ENCODE measurements at places on chromosomes 1 and 21. TPM values are rescaled to one million over a fixed set of nuclear protein-coding genes. Genes with fewer than 3 reads are reported as not detected.

DNA sequence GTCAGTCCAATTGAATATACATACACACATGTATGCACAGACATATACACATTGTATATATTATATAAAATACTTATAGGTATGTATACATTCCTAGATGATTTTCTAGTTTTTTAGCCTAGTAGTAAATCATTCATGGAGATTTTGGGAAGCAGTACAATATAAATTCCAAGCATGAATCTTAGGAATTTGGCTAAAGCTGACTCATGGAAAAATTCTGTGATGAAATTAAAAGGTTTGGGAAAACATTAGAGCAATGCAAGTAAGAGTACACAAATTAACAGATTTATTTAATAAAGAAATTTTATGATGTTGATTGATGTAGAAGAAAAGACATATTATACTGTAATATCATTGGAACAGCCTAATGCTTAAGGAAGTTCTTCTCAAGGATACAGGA is 43.7 kb upstream of the PTGFR start:
- H3K4me1 ChIP-seq = no peaks in the 10 kb centered on the region
- no peaks in the 10 kb centered on the region for H3K36me3 ChIP-seq
- H3K27me3 ChIP-seq = no peaks in the 10 kb centered on the region
- no peak for DNase-seq

- H3K36me3 ChIP-seq = peaks cover 27% of the 10 kb centered on the region
- no peaks in the 10 kb centered on the region for H3K27me3 ChIP-seq
- H3K27ac ChIP-seq = no peak overlapping the region
- no peaks in the 10 kb centered on the region for H3K4me1 ChIP-seq
- H3K4me3 ChIP-seq = no peak overlapping the region
These were observed 8.3 kb downstream of the WARS2 start for GRCh38 chr1:119132179-119132578.

The GJA5 gene
- not detected for total RNA-seq

GRCh38 chr1:2301607-2302291 is 73.6 kb downstream of the SKI start:
- peak; percentile 52 for DNase-seq
- peak overlapping the region; percentile 81 for H3K4me3 ChIP-seq
- H3K4me1 ChIP-seq = peaks cover 49% of the 10 kb centered on the region
- peak overlapping the region; percentile 99 for H3K27ac ChIP-seq
- H3K27me3 ChIP-seq = no peaks in the 10 kb centered on the region

- H3K27ac ChIP-seq = no peak overlapping the region
- H3K36me3 ChIP-seq = no peaks in the 10 kb centered on the region
- peaks cover 2% of the 10 kb centered on the region for H3K27me3 ChIP-seq
- no peak overlapping the region for H3K4me3 ChIP-seq
- no peaks in the 10 kb centered on the region for H3K4me1 ChIP-seq
These were observed 522.7 kb downstream of the PLPP3 start for GRCh38 chr1:56056438-56057287.

GRCh38 chr1:66757722-66758240 is 5.5 kb downstream of the DYNLT5 start:
- DNase-seq = no peak
- peaks cover 16% of the 10 kb centered on the region for H3K27me3 ChIP-seq
- H3K27ac ChIP-seq = no peak overlapping the region

DNA sequence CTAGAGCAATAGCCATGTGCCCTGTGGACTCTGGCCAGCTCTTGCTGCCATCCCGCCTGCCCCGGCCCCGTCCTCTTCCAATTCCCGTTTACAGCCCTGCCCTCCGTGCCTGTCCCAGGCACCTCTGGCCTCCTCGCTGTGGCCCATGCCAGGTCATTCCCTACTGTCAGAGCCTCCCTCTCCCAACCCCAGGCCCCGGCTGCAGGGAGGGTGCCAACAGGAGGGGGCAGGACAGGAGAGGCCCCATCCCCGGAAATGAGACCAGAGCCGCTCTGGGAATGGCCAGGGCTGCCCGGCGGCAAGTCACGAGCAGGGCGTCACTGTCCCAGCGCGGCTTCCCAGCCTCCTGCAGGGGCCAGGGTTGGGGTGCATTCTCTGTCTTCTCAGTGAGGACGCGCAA is 23.5 kb upstream of the TSPEAR start:
- no peak for DNase-seq
- H3K36me3 ChIP-seq = no peaks in the 10 kb centered on the region
- no peaks in the 10 kb centered on the region for H3K4me1 ChIP-seq
- no peak overlapping the region for H3K27ac ChIP-seq
- H3K27me3 ChIP-seq = no peaks in the 10 kb centered on the region

The USP16 gene
- 39.9 TPM for total RNA-seq

GRCh38 chr1:162702628-162703027 is 70.4 kb downstream of the DDR2 start:
- H3K4me3 ChIP-seq = no peak overlapping the region
- no peaks in the 10 kb centered on the region for H3K36me3 ChIP-seq
- H3K4me1 ChIP-seq = no peaks in the 10 kb centered on the region
- H3K27ac ChIP-seq = no peak overlapping the region

GRCh38 chr1:214857716-214858115 is 224.8 kb upstream of the KCNK2 start:
- no peaks in the 10 kb centered on the region for H3K27me3 ChIP-seq
- no peaks in the 10 kb centered on the region for H3K36me3 ChIP-seq
- H3K4me1 ChIP-seq = no peaks in the 10 kb centered on the region
- DNase-seq = no peak
- H3K4me3 ChIP-seq = no peak overlapping the region

DNA sequence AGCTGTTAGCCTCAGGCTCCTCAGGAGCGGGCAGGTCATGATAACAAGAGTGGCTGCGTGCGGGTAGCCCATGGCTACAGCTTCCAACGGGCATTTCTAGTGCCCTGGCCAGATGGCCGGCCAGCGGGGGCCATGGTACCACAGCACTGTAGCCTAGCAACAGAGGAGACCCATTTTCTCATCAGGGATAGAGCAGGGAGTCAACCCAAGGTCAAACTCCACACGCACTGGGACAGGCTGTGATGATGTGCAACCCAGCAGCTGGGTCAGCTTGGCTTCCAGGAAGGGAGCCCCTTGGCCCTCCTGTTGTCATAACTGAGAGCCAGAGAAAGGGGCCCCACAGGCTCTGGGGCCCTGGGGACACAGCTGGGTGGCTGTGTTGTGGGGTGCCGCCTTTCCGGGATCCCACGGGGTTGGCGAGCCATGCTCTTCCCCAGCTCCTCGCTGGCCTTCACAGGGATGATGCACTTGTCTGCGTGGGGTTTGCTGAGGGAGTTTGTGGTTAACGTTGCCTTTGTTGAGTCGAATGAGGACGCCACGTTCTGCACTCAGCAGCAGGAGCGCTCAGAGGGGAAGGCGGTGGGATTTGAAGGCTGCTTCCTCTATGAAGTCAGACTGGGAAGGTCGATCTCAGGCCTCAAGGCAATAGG is 46.3 kb downstream of the COL18A1 start:
- DNase-seq = no peak
- H3K4me3 ChIP-seq = no peak overlapping the region
- no peak overlapping the region for H3K27ac ChIP-seq
- H3K4me1 ChIP-seq = no peaks in the 10 kb centered on the region
- no peaks in the 10 kb centered on the region for H3K36me3 ChIP-seq

The PLD5 gene
- total RNA-seq = not detected

GRCh38 chr1:39727932-39728317 is 10.8 kb upstream of the PPIE start:
- H3K36me3 ChIP-seq = no peaks in the 10 kb centered on the region
- no peak for DNase-seq
- peaks cover 9% of the 10 kb centered on the region for H3K4me1 ChIP-seq
- no peak overlapping the region for H3K27ac ChIP-seq
- H3K4me3 ChIP-seq = no peak overlapping the region

Measured in activated CD8-positive, alpha-beta T cell treated with anti-CD3 and anti-CD28 coated beads for 36 hours (primary cell).